ENCODE measurements at places on chromosomes 1 and 21. TPM values are rescaled to one million over a fixed set of nuclear protein-coding genes. Genes with fewer than 3 reads are reported as not detected.

DNA sequence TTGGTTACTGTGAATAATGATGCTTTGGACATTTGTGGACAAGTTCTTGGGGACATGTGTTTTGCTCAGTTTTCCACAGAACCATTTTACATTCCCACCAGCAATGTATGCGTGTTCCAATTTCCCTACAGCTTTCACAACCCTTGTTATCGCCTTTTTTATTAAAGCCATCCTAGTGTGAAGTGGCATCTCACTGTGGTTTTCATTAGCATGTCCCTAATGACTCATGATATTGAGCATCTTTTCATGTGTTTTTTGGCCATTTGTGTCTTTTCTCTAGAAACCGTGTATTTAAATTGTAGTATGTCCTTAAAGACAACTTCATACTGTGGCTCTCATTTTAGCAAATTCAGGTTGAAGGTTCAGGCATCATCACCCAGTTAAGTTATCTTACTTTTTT is 132.1 kb downstream of the TGFBR3 start:
- DNase-seq: no peak

DNA sequence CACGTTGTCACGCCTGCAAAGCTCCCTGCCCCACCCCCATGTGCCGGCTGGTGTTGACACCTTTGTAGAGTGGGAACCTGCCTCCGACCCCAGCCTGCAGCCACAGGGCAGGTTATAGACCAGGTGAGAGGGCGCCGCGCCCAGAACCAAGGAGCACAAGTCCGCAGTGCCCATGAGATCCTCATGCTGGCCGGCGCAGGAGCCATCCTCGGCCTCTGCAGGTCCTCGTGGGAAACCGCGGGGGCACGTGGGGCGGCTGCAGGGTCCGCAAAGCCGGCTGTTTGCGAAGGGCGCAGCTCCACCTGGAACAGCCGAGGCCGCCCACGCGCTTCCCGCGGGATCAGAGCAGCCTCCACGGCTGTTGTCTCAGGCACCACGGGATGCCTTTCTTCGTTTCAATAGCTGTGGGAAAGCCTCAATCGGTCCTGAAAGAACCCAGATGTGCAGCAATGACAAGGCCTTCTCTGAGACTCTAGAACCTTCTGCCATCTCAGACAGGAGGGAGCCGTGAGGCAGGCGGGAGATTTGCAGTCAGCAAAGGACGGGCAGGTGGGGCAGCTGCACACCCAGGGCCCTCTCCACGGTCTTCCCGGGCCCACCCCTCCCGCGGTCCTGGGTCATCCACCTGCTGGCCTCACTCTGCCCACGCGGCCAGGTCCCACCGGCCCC is 29.9 kb downstream of the POFUT2 start:
- no peak for DNase-seq

- no peak for DNase-seq
These were observed 27.3 kb downstream of the LY9 start for GRCh38 chr1:160823296-160823695.

DNA sequence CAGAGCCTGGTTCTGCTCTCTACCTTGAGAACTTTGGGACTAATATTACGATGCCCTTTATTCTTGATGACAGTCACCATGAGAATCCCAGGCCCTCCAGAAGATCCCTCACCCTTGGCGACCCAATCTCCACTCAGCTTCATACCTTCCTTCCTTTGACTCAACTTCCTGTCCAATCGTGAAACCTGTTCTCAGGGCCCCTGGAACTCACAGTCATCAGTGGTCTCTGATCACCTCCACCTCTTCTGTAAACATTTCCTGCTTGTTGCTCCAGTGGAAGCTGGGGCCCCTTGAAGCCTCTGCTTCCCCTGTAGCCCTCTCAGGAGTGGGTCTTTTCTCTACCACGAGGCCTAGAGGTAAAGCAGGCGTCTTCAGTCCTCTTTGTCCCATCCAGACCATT is 79.1 kb downstream of the MRPS6 start:
- no peak for DNase-seq

Gene UMODL1
- not detected for total RNA-seq

Gene MPZ
- 4,832 TPM for total RNA-seq

Gene CRNN
- total RNA-seq: not detected

DNA sequence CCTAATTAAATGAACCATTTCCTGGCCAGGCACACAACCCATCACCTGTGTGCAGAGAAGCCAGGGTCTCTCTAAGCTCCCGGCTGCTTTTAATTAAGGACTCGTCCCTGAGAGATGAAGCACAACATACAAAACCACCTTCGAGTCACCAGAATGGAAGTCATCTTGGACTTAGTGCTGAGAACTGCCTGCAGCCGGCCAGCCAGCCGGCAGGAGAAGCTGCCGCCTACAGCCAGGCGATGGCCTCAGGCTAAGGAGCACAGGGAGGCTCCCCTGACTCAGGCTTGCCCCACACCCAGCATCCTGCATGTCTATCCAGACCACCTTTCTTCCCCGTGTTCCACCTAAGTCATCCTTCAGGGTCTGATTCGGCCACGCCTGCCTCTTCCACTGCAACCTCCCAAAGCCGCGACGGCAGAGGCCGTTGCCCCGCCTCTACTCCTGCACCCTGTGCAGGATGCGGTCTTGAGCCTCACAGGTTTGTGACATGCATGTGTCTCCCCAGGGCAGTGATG is 83.6 kb downstream of the SLC66A1 start:
- DNase-seq: no peak

Gene WNT4
- 0.22 TPM for total RNA-seq

GRCh38 chr1:113391649-113392271 is 1.4 kb downstream of the MAGI3 start:
- no peak for DNase-seq

DNA sequence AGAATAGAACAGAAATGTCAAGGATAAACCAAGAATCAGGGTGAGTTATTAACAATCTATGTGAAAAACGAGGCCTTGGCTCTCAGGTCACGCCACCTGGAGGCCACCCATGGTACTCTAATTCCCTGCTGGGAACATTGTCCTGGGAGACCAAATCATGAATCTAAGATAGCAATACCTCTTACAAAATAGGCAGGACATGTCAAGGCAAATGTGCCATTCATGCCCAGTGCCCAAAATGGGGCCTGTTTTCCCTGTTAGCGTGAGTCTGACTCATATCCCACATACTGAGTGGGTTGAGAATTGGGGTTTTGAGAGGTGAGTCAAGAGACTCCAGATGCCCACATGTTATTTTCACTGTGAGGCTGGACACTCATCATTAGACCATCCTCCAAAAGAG is 380.8 kb downstream of the HHIPL2 start:
- no peak for DNase-seq

Gene ARID1A
- total RNA-seq: 83.8 TPM

GRCh38 chr1:183674886-183675285 is 21.8 kb upstream of the APOBEC4 start:
- no peak for DNase-seq

Gene CTSS
- total RNA-seq: 80.9 TPM

Gene SYT2
- not detected for total RNA-seq

DNA sequence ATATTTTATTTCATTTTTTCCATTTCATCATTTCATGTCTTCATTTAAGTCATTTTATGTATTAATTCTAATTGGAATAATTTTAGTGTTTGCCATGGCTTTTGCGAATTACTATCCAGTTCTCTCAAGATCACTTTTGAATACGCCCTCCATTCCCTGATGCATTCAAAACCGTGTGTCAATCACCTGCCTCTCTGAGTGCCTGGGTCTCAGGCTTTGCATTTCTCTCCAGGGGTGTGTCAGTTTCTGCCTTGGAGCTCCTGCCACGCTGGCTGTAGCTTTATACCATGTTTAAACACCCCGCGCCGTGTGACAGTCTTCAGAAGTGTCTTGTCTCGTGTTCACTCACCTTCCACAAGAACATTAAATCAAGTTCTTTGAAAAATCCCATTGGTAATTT is 7.4 kb upstream of the DNMT3L start:
- no peak for DNase-seq

Gene PTPN22
- total RNA-seq: 4.1 TPM

DNA sequence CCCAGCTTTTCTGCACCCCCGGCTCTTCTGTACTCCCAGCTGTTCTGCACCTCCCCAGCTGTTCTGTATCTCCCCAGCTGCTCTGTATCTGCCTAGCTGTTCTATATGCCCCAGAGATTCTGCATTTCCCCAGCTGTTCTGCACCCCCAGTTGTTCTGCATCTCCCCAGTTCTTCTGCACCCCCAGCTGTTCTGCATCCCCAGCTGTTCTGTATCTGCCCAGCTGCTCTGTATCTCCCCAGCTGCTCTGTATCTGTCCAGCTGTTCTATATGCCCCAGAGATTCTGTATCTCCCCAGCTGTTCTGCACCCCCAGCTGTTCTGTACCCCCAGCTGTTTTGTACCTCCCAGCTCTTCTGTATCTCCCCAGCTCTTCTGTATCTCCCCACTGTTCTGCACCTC is 41.1 kb downstream of the UMODL1 start:
- no peak for DNase-seq

- no peak for DNase-seq
These were observed 180.6 kb upstream of the JUN start for GRCh38 chr1:58964428-58964827.

GRCh38 chr1:245225322-245226202 is 70.8 kb downstream of the KIF26B start:
- DNase-seq: no peak

Gene VCAM1
- 36.2 TPM for total RNA-seq

GRCh38 chr1:167136191-167136614 is 42.3 kb downstream of the STYXL2 start:
- DNase-seq: no peak

DNA sequence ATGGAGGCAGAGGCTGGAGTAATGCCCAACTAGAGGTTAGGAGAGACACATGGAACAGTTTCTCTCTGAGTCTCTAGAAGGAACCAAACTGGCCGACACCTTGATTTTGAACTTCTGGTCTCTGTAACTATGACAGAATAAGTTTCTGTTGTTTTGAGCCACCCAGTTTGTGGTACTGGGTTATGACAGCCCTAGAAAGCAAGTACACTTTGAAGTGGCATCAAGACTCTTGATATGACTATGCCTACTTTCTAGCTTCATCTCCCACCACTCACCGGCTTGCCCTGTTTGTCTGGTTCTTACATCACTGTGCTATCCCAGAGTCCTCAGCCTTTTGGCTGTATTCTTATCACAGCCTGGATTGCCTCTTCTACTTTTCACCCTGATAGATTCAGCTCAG is 230.3 kb upstream of the USP24 start:
- no peak for DNase-seq

DNA sequence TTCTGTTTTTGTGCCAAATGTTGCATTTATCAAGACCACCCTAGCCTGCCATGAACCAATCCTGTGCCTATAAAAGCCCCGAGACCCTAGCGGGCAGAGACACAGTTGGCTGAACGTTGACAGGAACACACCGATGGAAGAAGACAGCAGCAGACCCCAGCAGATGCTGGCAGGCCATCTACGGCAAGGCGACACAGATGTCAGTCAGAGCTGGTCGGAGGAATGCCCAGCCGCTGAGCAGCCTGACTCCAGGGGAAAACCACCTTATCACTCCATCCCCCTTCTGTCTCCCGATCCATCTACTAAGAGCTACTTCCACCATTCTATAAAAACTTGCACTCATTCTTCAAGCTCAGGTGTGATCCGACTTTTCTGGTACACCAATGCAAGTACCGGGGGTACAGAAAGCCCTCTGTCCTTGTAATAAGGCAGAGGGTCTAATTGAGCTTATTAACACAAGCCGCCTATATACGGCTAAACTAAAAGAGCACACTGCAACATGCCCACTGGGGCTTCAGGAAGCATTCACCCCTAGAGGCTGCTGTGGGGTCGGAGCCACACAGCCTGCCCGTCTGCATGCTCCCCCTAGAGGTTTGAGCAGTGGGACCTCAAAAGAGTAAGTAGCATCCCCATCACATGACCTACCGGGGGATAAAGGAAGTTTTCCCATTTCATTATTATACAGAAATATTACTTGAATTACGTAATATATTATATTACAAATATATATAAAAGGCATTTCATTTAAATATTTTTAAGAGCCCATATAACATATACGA is 1156.3 kb upstream of the B3GALT2 start:
- DNase-seq: no peak

GRCh38 chr1:37875833-37876232 is 16.4 kb upstream of the MTF1 start:
- DNase-seq: no peak

Measured in sciatic nerve (tissue), 2 donors.